ENCODE measurements at places on chromosomes 2 and 18. TPM values are rescaled to one million over a fixed set of nuclear protein-coding genes. Genes with fewer than 3 reads are reported as not detected.

DNA sequence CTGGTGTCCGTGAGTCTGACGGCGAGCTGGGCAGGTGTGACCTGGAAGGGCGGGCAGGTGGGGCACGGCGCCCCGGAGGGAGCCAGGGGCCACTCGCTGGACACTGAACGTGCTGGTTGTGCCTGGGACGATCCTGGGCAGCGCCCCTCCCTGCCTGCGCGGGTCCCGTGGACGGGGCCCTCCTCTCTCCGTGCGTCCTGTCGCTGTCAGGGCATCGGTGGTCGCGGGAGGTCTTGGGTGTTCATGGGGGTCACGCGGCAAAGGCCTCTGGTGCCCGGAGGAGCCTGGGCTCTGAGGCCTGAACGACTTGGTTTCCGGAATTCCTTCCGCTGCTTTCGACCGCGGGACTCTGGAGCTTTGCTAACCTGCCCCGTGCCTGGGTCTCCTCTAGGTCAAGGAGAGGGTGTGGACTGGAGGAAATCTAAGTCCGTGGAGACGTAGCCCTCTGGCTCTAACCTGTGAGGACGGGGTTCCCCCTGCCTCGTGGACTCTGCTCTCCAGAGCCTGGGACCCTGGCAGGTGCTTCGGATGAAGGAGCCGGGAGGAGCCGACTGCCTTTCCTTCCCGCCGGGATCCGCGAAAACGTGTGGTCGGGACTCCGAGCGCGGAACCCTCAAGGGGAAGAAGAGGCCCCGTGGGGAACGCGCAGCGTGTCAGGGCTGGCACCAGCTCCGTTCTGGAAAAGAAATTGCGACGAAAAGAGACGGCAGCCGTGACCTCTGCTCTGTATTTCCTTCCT lies 14.7 kb downstream of the SOX11 start:
- no peaks in the 10 kb centered on the region for H3K27me3 ChIP-seq
- no peak for DNase-seq
- H3K36me3 ChIP-seq = no peaks in the 10 kb centered on the region
- no peak overlapping the region for H3K27ac ChIP-seq

GRCh38 chr18:12702221-12703095 lies at the start of the genes CEP76 and PSMG2:
TSS of gene CEP76 (minus strand) at chr18:12702723. CDS start at chr18:12702548, 175 bp downstream.
TSS of gene PSMG2 (plus strand) at chr18:12703042. CDS start at chr18:12703108, 66 bp downstream.
- H3K27ac ChIP-seq = peak within 1 kb of the TSS; percentile 97
- no peaks in the 10 kb centered on the region for H3K27me3 ChIP-seq
- peak; percentile 91 for DNase-seq
- peaks cover 25% of the 10 kb centered on the region for H3K4me1 ChIP-seq

DNA sequence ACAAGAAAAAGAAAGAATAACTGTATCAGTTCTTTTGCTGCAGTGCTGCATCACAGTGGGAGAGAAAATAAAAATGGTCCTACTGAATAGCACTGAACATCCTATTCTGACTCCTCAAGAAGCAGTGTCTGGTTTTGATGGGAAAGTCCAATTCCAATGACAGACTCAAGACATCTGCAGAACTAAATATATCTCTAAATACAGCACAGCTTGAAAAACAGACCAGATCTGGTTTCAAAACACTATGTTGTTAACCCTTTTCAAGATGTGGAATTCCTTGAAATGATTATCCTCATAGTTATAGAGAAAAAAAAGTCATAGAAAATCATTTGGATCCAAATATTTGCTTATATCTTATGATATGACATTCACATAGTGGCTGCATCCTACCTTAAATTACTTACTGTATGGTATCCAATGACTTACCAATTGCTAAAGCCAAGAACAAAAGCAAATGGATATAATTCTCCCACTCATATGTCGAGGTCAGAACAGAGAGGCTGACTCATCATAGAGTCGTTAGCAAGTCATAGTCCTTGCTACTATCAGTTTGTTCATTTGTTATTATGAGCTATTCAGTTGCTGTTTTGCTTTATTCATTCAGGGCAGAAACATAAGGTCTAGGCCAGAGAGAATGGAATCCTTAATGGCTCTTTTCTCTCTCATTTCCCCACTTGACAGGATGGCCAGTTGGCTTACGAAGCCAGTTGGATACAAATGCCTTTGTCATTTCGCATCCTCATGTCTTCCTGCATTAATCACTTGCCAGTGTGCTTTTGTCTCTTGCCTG lies 62.5 kb upstream of the ACVR2A start:
- H3K27me3 ChIP-seq = no peaks in the 10 kb centered on the region
- no peaks in the 10 kb centered on the region for H3K4me1 ChIP-seq
- H3K27ac ChIP-seq = no peak overlapping the region
- DNase-seq = no peak
- H3K36me3 ChIP-seq = no peaks in the 10 kb centered on the region

GRCh38 chr18:38909972-38910371 lies 1344.4 kb upstream of the CELF4 start:
- H3K27me3 ChIP-seq = no peaks in the 10 kb centered on the region
- no peak for DNase-seq
- no peak overlapping the region for H3K27ac ChIP-seq

DNA sequence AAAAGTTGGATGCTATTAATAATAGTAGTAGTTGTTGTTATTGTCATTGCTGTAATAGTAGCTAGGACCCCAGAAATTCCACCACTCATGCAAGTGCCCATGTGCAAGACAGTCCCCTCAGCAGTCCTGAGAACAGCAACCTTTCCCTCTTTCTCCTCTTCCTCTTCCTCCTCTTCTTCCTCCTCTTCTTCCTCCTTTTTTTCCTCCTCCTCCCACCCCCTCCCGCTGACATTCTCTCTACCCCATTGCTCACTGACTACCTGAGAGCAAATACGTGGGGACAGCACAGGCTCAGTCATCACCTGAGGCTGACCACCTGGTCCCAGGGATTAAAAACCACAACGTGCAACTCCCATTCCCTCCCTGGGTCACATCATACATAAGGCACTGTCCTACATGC lies 41.8 kb downstream of the SMAD7 start:
- no peaks in the 10 kb centered on the region for H3K27me3 ChIP-seq
- H3K4me1 ChIP-seq = no peaks in the 10 kb centered on the region
- peak; percentile 3 for DNase-seq
- H3K4me3 ChIP-seq = no peak overlapping the region
- no peaks in the 10 kb centered on the region for H3K36me3 ChIP-seq

Gene BCL11A
- total RNA-seq = 9.4 TPM

DNA sequence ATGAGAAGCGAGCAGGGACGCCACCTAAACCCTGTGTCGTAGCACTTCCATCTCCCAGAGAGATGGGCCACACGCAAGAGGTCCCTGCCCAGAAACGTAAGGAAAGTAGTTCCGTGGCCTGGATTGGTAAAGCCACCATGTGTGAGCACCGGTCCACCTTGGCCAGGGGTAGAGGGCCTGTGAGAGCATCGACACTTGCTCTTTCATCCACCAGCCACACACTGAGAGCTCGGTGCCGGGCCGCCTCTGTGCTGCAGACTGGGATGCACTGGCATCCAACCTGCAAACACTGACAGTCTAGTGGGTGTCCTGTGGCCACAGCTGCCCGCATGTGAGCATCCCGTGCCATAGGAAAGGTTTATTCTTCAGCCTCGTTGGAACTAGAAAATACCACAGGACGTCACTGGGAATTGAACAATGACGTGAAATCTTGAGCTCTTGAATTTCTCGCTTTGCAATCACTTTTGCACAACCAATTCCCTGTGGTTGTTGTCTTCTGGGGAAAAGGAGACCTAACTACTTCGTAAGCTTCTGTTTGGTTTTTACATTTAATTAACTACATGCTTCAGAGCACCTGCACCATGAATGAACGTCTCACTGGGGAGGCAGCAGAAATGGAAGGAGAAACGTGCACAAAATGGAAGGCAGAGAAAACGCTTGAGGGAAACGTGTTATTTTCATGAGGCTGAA lies 212.0 kb upstream of the RAB6C start:
- DNase-seq = no peak
- no peaks in the 10 kb centered on the region for H3K4me1 ChIP-seq
- no peaks in the 10 kb centered on the region for H3K27me3 ChIP-seq
- no peak overlapping the region for H3K27ac ChIP-seq
- H3K4me3 ChIP-seq = no peak overlapping the region

Gene COBLL1
- 74.5 TPM for total RNA-seq

DNA sequence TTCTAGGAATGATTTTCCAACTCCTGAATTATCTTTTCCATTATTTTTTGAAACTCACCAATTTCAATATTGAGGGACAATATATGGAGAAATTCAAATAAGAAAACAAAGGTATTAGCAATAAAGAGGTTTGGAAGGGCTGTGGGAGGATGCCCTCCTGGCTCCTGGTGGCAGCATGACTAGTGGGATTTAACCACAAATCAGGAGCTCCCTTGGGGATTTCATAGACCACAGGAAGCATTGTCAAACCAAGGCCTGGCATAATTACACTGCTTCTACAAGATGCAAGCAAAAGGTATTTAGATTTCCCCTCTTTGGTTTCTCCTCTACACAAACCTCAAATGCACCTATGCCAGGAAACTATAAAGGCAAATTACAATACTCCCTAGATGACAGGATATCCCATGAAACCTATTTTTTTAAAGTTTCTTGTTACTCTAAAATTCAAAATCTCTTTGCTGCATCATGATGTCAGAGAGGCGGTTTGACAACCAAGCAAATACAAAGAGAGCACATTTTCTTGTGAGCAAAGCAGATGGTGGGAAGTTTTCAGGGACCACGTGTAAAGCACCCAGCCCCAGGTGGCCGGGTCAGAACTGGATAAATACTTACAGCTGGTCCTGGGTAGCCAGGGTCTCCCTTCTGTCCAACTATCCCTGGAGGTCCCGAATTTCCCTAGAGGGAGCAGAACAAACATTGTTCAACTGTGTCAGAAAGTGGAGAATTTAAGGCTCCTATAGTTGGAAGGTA lies 67.9 kb downstream of the COL6A3 start:
- H3K27me3 ChIP-seq = no peaks in the 10 kb centered on the region
- H3K4me1 ChIP-seq = no peaks in the 10 kb centered on the region
- no peak for DNase-seq
- H3K27ac ChIP-seq = no peak overlapping the region
- H3K36me3 ChIP-seq = no peaks in the 10 kb centered on the region
- no peak overlapping the region for H3K4me3 ChIP-seq

Gene PTGR3
- 19.8 TPM for total RNA-seq

Gene MEP1B
- total RNA-seq = not detected

- no peaks in the 10 kb centered on the region for H3K4me1 ChIP-seq
- H3K27ac ChIP-seq = no peak overlapping the region
- no peaks in the 10 kb centered on the region for H3K36me3 ChIP-seq
- H3K27me3 ChIP-seq = no peaks in the 10 kb centered on the region
- H3K4me3 ChIP-seq = no peak overlapping the region
- no peak for DNase-seq
Measured at GRCh38 chr2:206245265-206245672, 29.2 kb upstream of the ZDBF2 start.

- no peaks in the 10 kb centered on the region for H3K36me3 ChIP-seq
- H3K4me3 ChIP-seq = no peak overlapping the region
- DNase-seq = no peak
- no peaks in the 10 kb centered on the region for H3K4me1 ChIP-seq
- H3K27ac ChIP-seq = no peak overlapping the region
- H3K27me3 ChIP-seq = no peaks in the 10 kb centered on the region
Measured at GRCh38 chr2:143125717-143126116, 3.5 kb upstream of the ARHGAP15 start.

DNA sequence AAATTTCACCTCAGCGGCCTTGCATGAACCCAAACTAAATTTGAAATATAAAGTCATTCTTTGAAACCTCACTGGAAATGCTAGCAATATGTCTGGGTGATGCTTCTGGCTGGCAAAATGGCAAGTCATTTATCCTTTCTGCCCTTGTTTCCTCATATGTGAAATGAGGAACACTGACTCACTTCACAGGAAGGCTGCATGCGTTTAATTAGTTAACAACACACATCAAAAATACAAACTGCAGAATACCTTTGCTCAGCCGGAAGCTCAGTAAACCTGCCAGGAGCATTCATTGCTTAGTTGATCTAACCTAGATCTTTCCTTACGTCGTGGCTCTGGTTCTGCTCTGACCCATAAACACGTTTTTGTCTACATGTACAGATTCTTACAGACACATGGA lies 214.2 kb upstream of the ACVR2A start:
- H3K27ac ChIP-seq = no peak overlapping the region
- H3K4me1 ChIP-seq = no peaks in the 10 kb centered on the region
- no peak for DNase-seq
- H3K4me3 ChIP-seq = no peak overlapping the region
- H3K36me3 ChIP-seq = no peaks in the 10 kb centered on the region

- H3K27ac ChIP-seq = peak overlapping the region; percentile 59
- no peaks in the 10 kb centered on the region for H3K36me3 ChIP-seq
- H3K4me1 ChIP-seq = no peaks in the 10 kb centered on the region
- H3K27me3 ChIP-seq = no peaks in the 10 kb centered on the region
Measured at GRCh38 chr2:119306196-119306590, 60.4 kb downstream of the C2orf76 start.

Gene GCG
- 299 TPM for total RNA-seq
